ENCODE measurements at places on chromosomes 12 and 14.

- peak; percentile 32 for DNase-seq
Observed at GRCh38 chr12:127416796-127417195, 850.2 kb upstream of the TMEM132C start.

DNA sequence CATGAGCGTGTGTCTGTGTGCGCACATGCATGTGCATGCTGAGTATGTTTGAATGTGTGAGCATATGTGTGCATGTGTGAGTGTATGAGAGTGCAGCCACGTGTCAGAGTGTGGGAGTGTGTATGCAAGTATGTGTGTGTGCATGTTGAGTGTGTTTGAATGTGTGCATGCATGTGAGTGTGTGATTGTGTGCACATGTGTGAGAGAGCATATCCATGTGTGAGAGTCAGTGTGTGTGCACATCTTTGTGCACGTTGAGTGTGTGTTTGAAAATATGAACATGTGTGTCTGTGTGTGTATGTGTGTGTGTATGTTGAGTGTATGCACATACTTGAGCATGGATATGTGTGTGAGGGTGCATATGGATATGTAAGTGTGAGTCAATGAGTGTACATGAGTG lies 730.8 kb downstream of the VRK1 start:
- no peak for DNase-seq

GRCh38 chr14:70789361-70789760 lies 20.0 kb downstream of the MAP3K9 start:
- DNase-seq: peak; percentile 29

DNA sequence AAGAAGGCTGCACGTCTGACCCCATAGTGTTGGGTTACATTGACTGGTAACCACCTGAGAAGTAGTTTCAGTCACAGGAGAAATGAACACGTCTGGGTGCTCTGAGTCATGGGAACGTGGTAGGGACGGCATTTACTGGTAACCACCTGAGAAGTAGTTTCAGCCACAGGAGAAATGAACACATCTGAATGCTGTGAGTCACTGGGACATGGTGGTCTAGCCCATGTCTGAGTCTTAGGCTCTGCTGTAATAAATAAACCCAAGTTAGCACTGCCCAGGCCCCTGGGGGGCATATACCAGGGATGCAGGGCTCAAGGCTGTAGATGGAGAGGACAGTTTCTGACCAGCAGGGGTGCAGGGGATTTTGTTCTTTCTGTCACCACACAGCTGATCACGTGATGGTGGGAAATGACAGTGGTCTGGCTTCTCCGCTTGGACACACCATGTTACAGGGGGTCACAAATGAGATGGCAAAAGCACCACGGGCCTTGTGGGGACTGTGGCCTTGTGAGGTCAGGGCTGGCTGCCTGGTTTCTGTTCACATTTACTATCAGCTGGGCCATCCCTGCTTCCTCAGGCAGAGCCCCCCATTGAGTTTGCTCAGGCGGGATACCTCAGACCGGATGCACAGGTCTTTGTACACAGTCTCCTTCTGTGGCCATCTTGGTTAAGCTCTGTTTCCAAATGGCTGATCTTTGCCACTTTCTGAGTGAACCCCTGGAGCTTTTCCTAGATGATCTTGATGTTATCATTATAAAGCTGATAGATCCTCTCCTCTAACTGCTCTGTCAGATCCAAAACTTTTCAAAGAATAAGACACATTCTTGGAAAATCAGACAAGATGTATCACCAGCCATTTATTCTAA lies 9.8 kb upstream of the C12orf42 start:
- DNase-seq: no peak

DNA sequence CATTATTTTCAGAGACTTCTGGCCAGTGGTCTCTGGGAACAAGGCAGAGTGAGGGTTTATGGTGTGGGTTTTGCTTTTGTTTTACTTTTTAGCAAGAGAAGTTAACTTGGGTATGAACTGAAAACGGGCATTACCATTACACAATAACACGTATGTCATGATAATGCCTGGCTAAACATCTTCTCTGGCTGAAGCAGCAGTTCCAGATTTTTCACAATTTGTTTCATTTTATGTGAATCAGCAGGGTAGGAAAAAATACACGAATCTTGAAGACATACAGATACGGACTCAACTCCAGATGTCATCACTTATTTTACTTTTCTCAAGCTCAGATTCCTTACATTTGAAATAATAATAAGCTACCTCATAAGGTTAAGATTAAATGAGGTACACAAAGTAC lies 2.5 kb upstream of the PCNX4 start:
- DNase-seq: no peak

DNA sequence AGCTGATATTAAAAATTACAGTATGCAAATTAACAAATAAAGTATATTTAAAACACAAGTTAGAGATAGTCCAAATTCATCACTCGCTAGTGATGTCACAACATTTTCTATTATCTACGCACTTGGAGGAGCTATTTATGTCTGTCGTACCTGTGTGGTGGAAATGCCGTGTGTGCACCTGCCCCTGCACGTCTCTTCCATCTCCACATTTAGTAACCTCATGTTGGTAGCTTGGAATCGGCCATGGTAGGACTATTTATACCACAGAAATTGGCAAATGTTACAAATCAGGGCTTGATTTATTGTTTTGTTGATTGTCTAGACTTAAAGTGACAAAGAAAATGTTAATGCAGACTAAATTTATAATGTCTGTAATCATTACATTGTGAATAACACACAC lies 62.6 kb upstream of the NTF3 start:
- no peak for DNase-seq

GRCh38 chr12:34051486-34051885 lies 29.2 kb downstream of the ALG10 start:
- DNase-seq: no peak

DNA sequence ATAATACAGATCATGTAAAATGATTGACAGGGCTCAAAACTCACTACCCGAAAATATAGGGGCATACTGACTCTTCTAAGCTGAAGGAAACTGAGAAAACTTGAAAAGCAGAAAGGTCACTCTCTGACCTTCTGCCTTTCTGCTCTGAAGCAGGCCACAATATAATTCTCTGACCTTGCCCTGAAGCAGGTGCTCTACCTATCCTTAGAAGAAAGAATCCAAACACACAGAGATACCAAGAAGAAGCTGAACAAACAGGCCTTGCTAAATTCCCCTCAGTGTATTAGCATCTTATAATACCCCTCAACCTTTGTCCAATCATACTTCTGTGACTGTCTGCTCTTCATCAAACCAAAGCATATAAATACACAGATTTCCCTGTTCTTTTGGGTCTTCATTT lies 60.9 kb upstream of the BBS10 start:
- no peak for DNase-seq

DNA sequence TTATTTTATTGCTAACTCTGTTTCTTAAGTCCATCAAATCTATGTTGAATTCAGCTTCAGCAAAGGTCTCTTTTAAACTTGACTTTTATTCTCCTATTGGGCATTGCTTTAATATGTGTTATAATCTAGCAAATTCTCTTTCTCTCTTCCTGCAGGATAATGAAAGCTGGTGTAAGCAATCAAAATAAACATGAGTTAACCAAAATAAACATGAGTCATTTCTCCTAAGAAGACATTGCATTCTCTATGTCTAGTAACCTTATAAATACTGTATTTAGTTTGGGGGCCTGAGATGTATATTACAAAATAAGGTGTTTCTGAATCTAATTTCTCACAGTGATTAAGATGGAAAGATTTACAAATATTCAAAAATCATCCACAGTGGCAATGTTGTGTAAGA lies 739.1 kb upstream of the ATXN7L3B start:
- DNase-seq: no peak

GRCh38 chr14:28764257-28765160 lies 2.1 kb upstream of the FOXG1 start:
- DNase-seq: no peak

DNA sequence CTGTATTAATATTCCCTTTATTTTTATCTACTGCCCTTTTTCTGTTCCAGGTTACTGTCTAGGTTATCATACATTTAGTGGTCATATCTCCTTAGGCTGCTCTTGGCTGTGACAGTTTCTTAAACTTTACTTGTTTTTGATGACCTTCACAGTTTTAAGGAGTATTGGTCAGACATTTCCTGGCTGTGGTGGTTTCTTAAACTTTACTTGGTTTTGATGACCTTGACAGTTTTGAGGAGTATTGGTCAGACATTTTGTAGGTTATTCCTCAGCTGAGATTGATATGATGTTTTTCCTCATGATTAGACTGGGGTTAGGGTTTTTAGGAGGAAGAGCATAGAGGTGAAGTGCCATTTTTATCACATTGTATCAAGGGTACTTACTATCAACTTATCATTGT lies 36.4 kb downstream of the CCDC91 start:
- DNase-seq: no peak

- DNase-seq: peak; percentile 26
Observed at GRCh38 chr14:96130854-96131253, 73.8 kb upstream of the BDKRB2 start.

DNA sequence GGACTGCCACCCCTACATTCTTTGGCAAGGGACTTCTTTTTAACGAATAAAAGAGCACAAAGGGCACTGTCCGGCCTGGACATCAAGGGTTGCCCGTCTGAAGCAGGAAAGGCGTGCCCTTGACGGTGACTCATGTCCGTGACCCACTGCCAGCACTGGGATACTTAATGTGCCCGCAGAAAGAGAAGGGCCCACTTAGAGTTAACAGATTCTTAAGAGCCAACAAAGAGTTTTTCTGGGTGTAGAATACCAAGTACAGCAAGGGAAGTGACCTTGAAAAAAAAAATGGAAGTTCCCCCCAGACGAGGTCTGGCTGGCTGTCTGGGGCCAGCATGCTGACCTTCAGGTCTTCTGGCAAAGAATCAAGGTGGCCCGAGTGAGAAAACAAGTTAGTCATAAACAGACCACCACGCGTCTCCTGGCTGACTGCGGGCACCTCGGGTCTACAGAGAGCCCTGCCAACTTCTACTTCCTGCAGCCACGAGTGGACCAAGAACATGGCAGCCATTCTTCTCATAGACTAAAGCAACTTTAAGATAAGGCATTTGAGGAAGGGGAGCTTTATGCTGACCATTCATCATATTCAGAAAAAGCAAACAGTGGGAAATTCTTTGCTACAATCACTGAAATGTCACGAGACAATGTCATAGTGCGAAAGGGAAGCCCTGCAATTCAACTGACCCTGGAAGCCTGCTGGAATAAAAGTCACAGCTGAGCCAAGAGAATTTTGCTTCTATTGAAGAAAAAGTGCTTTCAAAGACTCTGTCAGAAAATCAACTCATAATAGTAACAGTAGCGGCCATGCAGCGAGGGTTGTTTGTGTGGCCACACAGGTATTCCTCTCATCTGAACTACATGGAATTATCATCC lies 10.5 kb upstream of the SELPLG start:
- peak; percentile 68 for DNase-seq

DNA sequence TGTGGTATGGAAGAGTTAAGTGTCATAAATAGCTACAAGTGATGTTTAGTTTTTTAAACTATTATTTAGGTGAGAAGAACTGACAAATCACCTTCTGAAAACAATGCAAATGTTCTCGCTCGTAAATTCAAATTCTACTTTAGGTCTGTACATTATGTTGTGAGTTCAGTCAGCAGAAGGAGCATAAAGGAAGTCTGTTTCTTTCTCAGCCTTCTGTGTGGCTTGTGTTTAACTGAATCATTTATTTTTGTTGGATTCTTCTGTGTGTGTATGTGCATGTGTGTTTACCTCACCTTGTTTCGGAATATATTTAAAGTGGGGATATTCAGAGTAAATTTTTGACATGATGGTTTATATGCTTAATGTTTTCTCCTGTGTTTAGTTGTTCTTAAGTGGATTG lies 285.9 kb downstream of the TMTC2 start:
- DNase-seq: no peak

DNA sequence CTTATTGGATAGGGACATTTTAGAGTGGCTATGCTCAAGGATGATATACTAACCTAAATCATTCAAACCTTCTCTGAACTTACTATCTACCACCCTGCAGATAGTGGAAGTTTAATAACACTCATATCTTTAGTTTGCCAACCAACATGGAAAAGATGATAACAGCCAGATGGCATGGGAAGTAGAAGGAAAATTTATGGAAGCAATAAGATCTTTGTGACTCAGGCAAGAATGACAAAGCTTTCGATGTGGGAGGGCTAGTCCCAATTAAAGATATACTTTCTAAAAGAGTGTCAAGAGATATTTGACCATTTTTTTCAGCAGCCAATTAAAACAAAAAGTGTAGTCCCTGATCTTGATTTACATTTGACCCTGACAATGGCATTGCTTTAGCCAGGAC lies 631.7 kb downstream of the RPS29 start:
- DNase-seq: no peak

DNA sequence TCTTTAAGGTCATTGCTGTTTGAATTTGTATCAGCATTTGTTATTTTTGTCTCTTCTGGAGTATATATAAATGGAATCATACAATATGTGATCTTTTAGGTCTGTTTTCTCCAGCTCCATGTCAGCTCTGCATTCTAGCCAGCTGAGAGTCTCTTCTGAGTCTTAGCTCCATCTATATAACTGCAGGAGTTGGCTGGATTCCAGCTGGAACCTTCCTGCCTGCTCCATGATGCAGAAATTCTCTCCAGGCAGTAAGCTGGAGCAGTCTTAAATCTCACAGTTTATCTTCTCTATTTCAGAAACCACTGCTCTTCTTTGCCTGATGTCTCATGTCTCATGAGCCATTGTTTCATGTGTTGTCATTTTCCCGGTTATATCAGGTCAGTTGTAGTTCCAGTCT lies 827.6 kb downstream of the NRXN3 start:
- no peak for DNase-seq

GRCh38 chr14:61041704-61042103 lies 60.7 kb downstream of the SLC38A6 start:
- DNase-seq: no peak

- DNase-seq: no peak
Observed at GRCh38 chr14:74155287-74155686, 70.5 kb downstream of the LIN52 start.

DNA sequence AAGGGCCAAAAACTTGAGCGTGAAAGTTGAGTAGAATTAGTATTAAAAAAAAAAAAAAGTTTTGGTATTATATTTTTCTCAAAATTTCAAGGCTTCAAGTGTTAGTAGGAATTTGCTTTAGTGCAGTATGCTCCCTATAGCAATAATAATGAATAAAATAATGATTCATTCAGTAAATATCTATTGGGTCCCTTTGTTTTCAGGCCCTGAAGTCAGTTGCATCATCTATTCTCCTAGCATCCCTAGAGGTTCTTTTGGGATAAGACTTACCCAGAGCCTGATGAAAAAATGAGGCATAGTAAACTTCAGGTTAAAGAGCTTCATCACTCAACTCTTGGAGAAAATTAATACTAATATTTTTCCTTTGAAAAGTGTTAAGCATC lies 1.1 kb downstream of the KMT5A start:
- DNase-seq: peak; percentile 43

DNA sequence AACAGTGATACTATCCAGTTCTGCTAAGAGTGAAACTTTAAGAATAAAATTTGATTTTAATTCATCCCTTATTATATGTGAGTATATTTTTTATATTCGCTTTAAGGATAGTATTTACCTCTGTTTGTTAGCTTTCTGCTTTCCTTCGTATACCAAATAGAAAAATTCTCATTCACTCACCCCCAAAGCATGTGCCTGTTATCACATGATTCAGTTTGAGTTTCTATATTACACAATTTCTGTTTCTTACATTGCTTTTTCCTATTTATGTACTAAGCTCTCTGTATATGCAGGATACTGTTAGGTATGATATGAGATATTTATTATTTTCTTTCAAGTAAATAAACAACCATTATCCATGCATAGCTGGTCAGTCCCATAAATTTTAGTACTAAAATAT lies 275.2 kb downstream of the FBXL14 start:
- no peak for DNase-seq

GRCh38 chr12:107318806-107319532 lies 225.6 kb upstream of the CRY1 start:
- DNase-seq: no peak

- no peak for DNase-seq
Observed at GRCh38 chr14:70816525-70816924, 7.2 kb upstream of the MAP3K9 start.
